ENCODE measurements at places on chromosomes 4 and X.

- DNase-seq = no peak
Observed at GRCh38 chrX:38312436-38312835, 14.9 kb downstream of the RPGR start.

DNA sequence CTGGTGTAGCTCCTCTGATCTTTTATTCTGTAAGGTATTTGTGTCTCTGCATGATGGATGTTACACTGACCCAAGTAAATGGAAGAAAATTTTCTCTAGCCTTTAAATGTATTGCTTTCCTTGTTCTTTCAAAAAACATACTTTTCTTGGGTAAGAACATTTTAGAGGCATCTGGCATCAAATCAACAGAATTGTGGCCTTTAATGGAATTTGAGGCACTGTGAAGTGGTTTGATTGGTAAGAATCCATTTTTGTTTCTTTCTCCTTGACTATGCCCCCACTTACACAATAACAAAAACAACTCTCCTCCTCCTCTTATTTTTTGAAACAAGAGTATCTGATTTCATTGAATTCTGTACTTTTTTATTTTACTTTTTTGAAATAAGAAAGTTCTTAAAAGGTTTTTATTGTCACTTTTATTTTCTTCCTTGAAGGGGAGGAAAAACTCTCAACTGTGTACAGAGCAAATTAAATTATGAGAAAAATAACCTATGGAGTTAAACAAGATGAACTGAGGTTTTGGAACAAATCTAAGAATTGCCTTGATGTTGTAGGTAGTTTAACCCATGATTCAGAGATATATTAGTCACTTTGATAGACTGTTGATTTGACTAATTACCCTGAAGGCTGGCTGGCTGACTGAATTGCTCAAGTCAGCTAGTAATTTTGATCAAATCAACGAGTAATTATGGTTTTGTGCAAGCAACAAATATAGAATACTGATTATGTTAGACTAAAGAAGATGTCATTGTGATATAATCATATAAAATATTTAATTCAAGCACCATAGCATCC is 146.4 kb downstream of the FHIP1A start:
- DNase-seq = no peak

DNA sequence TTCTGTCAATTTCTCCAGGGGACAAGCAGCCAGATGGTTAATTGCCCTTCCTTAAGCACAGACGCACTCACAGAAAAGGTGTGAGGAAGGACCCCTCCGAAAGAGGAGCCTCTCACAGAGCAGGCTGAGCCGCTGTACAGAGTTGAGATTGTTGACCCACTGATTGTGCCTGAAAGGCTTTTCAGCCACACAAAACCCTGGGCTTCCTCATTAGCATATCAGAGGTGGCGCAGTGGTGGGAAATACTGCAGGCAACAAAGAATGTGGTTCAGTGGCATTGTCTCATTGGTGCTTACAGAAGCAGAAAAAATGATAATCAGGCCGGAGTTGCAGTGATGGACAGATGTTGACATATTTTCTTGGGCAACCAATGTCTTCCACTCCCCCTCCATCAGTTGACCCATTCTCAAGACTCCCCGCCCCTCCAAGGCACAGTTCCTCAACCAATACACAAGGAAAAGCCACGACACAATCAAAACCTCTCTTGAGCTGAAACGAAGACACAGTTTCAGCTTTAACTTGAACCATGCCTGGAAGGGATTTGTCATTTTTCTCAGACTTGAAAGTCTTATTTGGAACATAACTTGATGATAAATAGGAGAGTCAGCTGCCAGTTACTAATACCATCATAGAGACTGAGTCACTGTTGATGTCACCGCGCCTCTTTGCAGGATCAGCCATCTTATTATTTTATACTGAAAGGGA is 53.1 kb downstream of the ATXN3L start:
- DNase-seq = no peak

GRCh38 chrX:146451136-146451535 is 358.4 kb upstream of the CXorf51B start:
- no peak for DNase-seq

Data from stimulated activated naive CD4-positive, alpha-beta T cell (primary cell).